NCI-H345 (cell line): ENCODE measurements at places on chromosomes 12 and 14.

- peak; percentile 3 for DNase-seq
Observed at GRCh38 chr12:22018860-22019259, 27.2 kb upstream of the CMAS start.

- DNase-seq, result no peak
Observed at GRCh38 chr14:94483071-94483451, 7.1 kb upstream of the SERPINA9 start.

GRCh38 chr14:59376686-59377085 lies 88.5 kb downstream of the GPR135 start:
- no peak for DNase-seq

DNA sequence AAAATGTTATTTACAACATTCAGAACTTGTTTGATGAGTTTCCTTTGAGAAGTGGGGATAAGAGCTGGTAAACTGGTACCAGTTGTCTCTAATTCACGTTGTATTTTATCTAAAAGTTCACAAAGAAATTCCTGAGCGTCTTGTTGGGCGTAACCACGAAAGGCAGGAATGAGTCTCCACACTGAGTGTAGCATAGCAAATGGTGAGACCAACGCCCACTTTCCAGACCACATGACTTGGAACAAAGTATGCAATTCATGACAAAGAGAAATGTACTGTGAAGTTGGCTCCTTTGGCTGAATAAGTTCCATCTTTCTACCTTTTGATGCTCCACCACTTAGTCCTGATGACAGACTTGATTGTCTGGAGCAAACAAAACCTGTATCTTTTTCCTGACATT lies 18.4 kb downstream of the USP44 start:
- no peak for DNase-seq

DNA sequence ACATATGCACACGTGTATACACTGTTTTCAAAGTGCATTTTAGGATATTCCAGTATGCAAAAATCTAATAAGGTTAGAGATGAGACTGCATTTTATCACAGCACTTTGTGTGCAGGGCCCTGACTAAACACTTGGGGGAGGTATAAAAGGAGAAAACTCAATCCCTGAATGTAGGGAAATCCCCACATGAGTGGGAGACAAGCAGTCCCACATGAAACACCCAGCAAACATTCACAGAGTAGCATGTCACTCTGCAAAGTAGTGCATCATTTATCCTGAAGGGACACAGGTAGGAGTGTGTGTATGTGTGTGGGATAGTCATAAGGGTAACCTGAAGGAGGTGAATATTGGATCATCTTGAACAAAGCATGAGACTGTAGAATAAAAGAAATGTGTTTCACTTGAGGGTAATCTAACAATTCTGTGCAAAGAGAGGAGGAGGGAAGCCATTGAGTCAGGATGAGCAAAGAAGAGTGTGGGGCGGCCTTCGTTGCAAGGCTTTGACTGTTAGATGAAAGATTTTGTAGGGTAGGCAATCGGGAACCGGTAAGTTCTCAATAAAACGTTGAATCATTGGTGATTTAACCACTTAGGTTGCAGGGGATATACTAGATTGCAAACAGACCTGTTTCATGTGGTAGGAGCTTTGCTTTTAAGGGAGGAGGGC lies 2.9 kb downstream of the PRPF40B start:
- DNase-seq, result no peak

DNA sequence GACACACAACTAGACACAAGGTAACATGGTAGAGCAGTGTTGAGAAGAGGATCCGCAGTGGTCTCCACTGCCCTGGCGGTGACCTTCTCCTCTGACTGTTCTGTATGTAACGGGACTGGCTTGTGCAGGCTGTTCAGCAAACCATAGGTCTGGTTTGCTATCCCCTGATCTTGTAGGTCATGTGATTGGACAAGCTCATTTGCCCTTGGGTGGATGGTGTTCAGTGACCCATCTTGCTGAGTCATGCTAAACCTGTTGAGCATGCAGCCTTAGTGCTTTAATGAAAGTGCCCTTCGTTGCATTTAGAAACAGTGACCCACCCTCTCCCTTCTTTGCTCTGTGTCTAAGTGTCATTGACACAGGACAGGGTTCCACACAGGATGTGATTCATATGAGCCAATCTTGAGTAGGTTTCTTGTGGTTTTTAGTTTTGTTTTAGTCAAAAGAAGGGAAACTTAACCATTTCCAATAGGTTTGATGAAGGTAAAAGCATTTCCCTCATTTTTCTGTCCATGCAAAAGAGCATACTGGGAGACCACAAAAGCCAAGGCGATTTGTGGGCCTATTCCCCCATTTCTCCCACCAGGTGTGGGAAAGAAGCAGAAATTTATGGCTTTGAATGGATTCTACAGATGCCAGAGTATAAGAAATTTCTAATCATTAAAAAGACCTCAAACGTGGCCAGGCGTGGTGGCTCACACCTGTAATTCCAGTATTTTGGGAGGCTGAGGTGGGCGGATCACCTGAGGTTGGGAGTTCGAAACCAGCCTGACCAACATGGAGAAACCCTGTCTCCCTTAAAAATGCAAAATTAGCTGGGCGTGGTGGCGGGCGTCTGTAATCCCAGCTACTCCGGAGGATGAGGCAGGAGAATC lies 32.6 kb upstream of the HIF1A start:
- no peak for DNase-seq

DNA sequence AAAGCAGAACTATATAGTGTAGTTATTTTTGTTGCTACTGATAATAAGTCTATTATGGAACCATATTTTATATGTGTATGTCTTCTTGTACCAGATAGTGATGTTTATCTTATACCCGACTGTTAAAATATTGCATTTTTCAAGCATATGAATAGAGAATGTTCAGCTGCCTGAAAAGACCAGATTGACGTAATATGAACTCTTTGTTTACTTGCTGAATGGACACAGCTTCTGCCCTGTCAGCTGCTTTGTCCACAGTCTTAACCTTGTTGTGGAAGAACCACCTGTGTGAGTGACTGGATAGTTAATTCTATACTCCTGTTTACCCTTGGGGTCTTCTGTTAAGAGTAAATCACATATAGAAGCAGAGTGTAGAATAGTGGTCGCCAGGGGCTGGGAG lies 109.3 kb downstream of the LGR5 start:
- no peak for DNase-seq

DNA sequence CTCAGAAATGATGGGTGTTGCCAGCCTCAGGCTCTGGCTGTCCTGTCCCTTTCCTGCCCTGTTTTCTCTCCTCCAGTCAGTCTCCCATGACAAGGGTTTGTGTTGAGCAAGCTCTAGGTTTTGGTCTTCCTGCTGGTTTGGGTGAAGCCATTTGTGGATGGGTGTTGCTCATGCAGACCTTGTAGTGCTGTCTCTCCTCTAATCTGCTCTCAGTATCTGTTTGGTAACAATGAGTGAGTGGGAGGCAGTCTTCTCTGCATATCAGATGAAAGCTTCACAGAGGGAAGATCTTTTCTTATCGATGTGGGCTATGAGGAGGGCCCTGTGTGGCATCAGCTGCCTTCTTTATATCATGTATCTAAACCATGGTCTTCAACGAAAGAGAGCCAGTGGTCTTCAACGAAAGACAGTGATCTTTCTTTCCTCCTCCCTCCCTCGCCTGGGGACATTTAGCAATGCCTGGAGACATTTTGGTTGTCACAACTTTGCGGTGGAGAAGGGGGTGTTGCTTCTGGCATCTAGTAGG lies 3.6 kb downstream of the CMA1 start:
- no peak for DNase-seq

GRCh38 chr12:124752437-124753227 lies 111.0 kb downstream of the SCARB1 start:
- DNase-seq, result no peak

DNA sequence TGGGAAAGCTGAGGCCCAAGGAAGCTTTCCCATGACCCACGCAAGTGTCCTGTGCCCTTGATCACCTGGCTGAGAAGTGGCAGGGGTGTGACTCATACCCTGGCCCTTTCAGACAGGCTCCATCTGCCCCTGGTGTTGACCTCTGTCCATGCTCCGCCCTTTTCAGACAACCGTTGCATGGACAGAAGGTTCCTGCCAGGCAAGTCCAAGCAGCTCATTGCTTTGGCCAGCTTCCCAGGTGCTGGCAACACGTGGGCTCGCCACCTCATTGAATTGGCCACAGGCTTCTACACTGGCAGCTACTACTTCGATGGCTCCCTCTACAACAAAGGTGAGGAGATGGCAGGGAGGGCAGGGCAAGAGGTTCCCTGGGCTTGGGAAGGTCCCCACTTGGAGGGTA lies 103.5 kb downstream of the WSCD2 start:
- no peak for DNase-seq

- DNase-seq, result peak; percentile 26
Observed at GRCh38 chr12:4960547-4960946, 50.8 kb downstream of the KCNA1 start.

- DNase-seq, result no peak
Observed at GRCh38 chr14:68919129-68919927, 59.8 kb downstream of the ACTN1 start.

DNA sequence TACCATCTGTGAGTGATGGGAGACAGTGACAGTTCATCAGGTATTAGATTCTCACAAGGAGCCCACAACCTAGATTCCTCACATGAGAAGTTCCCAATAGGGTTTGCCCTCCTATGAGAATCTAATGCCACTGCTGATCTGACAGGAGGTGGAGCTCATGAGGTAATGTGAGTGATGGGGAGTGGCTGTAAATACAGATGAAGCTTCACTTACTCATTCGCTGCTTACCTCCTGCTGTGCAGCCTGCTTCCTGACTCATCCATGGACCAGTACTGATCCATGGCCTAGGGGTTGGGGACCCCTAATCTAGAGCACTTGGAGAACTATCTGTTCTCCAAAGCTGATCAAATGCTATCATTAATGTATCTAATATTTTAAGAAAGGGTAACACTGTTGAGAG lies 17.7 kb downstream of the CLEC2D start:
- DNase-seq, result no peak

DNA sequence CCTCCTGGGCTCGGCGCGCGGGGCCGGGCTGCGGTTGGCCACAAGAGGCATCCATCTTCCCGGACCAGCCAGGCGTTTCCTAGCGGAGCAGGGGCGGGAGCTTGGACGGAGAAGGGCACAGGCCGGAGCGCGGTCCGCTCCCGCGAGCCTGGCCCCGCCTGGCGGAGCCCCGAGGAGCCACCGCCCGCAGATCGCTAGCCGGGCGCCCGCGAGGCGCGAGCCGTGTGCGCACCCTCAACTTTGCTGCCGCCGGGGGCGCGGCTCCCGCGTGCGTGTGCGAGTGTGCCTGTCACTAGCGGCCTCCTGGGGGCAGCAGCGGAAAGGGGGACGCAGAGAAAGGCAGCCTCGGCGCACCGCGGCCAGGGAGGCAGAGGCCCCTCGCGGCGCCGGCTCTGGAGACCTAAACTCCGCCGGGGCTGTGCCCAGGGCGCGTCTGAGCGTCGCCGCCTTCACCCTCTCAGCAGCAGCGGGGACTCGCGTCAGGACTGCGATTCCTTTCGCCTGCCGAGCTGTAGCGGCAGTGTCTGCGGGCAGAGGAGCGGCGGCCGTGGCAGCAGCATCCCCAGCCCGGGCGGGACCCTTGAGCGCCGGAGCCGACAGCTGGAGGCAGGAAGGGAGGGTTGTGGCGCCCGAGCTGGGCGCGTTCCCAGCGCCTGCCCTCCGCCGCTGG lies 644 bp upstream of the SRGAP1 start:
- DNase-seq, result peak; percentile 93

DNA sequence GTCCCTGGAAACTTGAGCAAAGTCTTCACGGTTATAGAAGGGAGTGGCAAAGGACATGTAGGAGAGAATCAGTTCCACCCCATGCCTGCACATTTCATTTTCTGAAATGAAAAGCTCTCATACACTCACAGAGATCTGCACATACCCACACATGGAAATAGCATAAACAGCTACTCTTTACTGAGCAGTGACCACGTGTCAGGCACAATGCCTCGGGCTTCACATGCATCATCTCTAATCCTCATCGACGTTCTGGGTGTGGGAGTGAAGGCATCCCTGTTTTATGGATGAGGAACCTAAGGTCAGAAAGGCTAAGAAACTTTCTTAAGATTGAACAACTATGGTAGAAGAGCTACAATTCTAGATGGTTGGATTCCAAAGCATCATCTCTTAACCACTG lies 198.8 kb downstream of the DAD1 start:
- no peak for DNase-seq

GRCh38 chr12:110354172-110354780 lies 49.2 kb downstream of the ANAPC7 start:
- DNase-seq, result no peak

- no peak for DNase-seq
Observed at GRCh38 chr14:91270619-91271018, 26.1 kb upstream of the GPR68 start.

GRCh38 chr12:1488908-1489381 lies 105.4 kb downstream of the FBXL14 start:
- no peak for DNase-seq

- DNase-seq, result no peak
Observed at GRCh38 chr12:3741882-3742672, 10.8 kb downstream of the CRACR2A start.

DNA sequence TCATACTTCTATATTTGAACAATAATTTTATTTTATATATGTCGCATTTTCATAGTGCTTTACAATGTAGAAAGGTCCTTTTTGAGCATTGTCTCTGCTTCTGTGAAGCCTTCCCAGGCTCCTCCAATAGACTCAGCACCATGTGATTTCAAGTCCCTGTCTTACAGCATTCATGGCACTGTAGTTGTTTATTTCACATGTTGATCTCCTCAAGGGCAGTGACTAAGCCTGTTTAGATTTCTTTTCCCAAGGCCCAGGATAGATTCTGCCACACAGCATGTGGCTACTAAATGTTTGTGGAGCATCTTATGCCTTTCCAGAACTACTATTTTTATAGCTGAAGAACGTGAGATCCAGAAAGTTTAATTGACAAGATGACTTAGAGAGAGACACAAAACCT lies 391.7 kb downstream of the TMEM117 start:
- DNase-seq, result no peak

- DNase-seq, result peak; percentile 15
Observed at GRCh38 chr12:46371718-46372543, 642 bp downstream of the SLC38A2 start.

- no peak for DNase-seq
Observed at GRCh38 chr12:23729359-23729758, 220.1 kb downstream of the SOX5 start.

- no peak for DNase-seq
Observed at GRCh38 chr12:94207849-94208621, 59.7 kb downstream of the PLXNC1 start.

GRCh38 chr14:28142400-28143015 lies 624.1 kb upstream of the FOXG1 start:
- peak; percentile 63 for DNase-seq

- no peak for DNase-seq
Observed at GRCh38 chr12:114799574-114800487, 115.9 kb upstream of the TBX3 start.

DNA sequence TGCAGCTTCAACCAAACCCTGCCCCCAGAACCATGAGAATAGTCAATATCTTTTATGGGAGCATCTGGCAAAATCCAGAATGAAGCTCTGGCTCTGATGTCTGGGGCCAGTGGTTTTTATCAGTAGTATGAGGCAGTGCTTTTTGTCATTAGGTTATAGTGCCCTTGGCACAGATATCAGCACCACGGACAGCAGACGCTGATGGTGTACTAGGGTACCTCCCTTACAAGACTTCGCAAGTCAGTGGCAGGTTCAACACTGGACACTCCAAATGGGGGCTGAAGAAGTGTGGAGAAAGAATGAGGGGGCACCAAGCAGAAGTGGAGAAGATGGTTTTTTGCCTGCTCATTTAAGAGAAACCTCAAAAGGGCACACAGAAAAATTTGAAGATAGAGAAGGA lies 68.2 kb upstream of the E2F7 start:
- no peak for DNase-seq
